ENCODE measurements at places on chromosomes 3 and 15. TPM values are rescaled to one million over a fixed set of nuclear protein-coding genes. Genes with fewer than 3 reads are reported as not detected.

Gene ABHD17C
- polyA plus RNA-seq = 6.6 TPM

Gene MYO9A
- polyA plus RNA-seq = 10.9 TPM

Gene PP2D1
- polyA plus RNA-seq = not detected

Gene CHL1
- 0.96 TPM for polyA plus RNA-seq

Gene DUSP7
- polyA plus RNA-seq = 9.2 TPM

Gene ZNF774
- polyA plus RNA-seq = 4.2 TPM

Gene SCAMP2
- polyA plus RNA-seq = 25.1 TPM

Gene C3orf20
- polyA plus RNA-seq = not detected

Gene GP9
- polyA plus RNA-seq = not detected

Gene SFMBT1
- polyA plus RNA-seq = 9.6 TPM

Gene LDHAL6B
- polyA plus RNA-seq = not detected

Gene DNAH12
- 0.04 TPM for polyA plus RNA-seq

Gene FBXO40
- polyA plus RNA-seq = 46.6 TPM

Gene GOLGA8R
- polyA plus RNA-seq = 3.2 TPM

Gene RTP1
- not detected for polyA plus RNA-seq

Gene EMC7
- 86.0 TPM for polyA plus RNA-seq

Gene IMPG2
- 0.06 TPM for polyA plus RNA-seq

Gene GOLGA6D
- not detected for polyA plus RNA-seq

Gene AQP9
- polyA plus RNA-seq = 0.11 TPM

Gene C3orf85
- not detected for polyA plus RNA-seq

Gene P2RY1
- 1.1 TPM for polyA plus RNA-seq

Gene KLF15
- polyA plus RNA-seq = 70.6 TPM

Gene CHRNA3
- polyA plus RNA-seq = not detected

Gene ACKR4
- 0.64 TPM for polyA plus RNA-seq

Gene ZNF660
- 0.49 TPM for polyA plus RNA-seq

Gene PRR20G
- polyA plus RNA-seq = not detected

Gene IFT122
- 25.2 TPM for polyA plus RNA-seq

Gene MCF2L2
- polyA plus RNA-seq = 0.46 TPM

Gene GABRR3
- not detected for polyA plus RNA-seq

Gene SERPINI2
- polyA plus RNA-seq = 0.30 TPM

Gene STRIT1
- polyA plus RNA-seq = 0.18 TPM

Gene ACAD11
- 8.9 TPM for polyA plus RNA-seq

Gene GOLGA6A
- not detected for polyA plus RNA-seq

Gene ACAP2
- 8.5 TPM for polyA plus RNA-seq

Gene ATP13A5
- not detected for polyA plus RNA-seq

Gene TGM5
- polyA plus RNA-seq = not detected

Gene CEP19
- 1.0 TPM for polyA plus RNA-seq

Gene SCN11A
- 0.03 TPM for polyA plus RNA-seq

Gene TPM1
- polyA plus RNA-seq = 16,217 TPM

Gene ARGFX
- not detected for polyA plus RNA-seq

Gene AMIGO3
- polyA plus RNA-seq = 0.76 TPM

Data from heart left ventricle (tissue), 16 donors.